ENCODE measurements at places on chromosomes 5 and 9. TPM values are rescaled to one million over a fixed set of nuclear protein-coding genes. Genes with fewer than 3 reads are reported as not detected.

The PCA3 gene
- 0.53 TPM for total RNA-seq

DNA sequence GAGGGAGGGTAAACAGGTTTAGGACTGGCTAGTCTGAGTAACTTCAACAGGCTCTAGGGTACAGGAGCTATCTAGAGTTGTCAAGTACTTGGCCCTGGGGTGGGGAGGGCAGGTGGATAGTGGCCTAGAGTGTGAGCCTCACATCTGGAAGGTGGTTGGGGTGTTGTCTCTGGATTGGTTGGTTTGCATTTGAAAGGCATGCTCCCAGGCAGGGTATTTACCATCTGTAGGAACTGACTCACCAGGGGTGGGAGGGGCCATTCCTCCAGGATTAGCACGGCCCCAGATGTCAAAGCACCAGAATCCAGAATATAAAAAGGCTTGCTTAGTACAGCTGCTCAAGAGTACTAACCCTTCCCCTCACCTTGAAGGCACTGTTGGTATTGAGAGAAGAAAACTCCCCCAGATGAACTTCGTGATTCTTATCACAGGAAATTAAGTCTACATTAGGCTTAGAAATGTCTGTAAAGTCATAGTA is 193.3 kb downstream of the NTRK2 start:
- no peak for DNase-seq

GRCh38 chr9:34572092-34572491 is 17.4 kb downstream of the CNTFR start:
- DNase-seq, result peak; percentile 81

- no peak for DNase-seq
Observed at GRCh38 chr5:33781286-33781685, 110.5 kb downstream of the ADAMTS12 start.

Measured in right lobe of liver (tissue), 6 donors.